ENCODE measurements at places on chromosomes 6 and 20. TPM values are rescaled to one million over a fixed set of nuclear protein-coding genes. Genes with fewer than 3 reads are reported as not detected.

Gene EBF4
- total RNA-seq, result 0.76 TPM

Gene NECAB3
- total RNA-seq, result 8.0 TPM

Gene FRS3
- total RNA-seq, result 4.7 TPM

Gene KIF25
- not detected for total RNA-seq

Gene DEFB132
- total RNA-seq, result not detected

GRCh38 chr6:167779129-167779992, 47.4 kb upstream of the AFDN start:
- no peak for DNase-seq

DNA sequence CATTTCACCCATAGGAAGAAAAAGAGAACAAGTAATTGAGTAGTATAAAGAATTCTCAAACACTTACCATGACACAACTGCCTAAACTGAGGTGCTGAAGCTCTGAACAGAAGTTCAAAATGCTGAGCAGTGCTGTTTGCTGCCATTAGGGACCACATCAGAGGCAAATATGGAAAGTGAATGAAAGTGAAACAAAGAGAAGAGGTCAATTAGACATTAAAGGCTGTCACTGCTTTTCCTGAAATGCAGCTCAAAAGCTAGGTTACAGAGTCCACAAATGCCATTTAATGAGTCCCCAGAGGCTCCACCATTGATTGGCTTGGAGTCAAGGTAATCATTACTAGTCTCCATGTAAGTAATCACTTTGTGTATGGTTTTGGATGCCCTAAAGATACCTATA, 46.1 kb downstream of the POU3F2 start:
- no peak for DNase-seq

GRCh38 chr20:7703551-7703961, 236.7 kb downstream of the HAO1 start:
- DNase-seq, result no peak

DNA sequence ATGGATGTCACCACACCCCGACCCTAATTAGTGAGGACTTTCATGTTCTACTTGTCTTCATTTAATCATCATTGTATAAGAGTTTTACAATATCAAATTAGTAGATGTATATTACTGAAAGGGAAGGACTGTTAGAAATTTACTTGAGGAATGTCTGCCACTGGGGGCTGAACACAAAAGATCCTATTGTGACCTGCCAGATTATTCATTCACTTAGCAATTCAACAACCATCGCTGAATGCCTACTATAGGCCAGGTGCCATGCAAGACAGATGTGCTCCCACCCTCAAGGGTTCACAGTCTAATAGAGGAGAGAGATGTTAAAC, 8.0 kb upstream of the RBCK1 start:
- no peak for DNase-seq

- DNase-seq, result no peak
Measured at GRCh38 chr6:971981-972640, 279.2 kb upstream of the EXOC2 start.

GRCh38 chr6:56227071-56227879, 20.1 kb downstream of the COL21A1 start:
- no peak for DNase-seq

- no peak for DNase-seq
Measured at GRCh38 chr6:168050881-168051586, 28.0 kb downstream of the FRMD1 start.

DNA sequence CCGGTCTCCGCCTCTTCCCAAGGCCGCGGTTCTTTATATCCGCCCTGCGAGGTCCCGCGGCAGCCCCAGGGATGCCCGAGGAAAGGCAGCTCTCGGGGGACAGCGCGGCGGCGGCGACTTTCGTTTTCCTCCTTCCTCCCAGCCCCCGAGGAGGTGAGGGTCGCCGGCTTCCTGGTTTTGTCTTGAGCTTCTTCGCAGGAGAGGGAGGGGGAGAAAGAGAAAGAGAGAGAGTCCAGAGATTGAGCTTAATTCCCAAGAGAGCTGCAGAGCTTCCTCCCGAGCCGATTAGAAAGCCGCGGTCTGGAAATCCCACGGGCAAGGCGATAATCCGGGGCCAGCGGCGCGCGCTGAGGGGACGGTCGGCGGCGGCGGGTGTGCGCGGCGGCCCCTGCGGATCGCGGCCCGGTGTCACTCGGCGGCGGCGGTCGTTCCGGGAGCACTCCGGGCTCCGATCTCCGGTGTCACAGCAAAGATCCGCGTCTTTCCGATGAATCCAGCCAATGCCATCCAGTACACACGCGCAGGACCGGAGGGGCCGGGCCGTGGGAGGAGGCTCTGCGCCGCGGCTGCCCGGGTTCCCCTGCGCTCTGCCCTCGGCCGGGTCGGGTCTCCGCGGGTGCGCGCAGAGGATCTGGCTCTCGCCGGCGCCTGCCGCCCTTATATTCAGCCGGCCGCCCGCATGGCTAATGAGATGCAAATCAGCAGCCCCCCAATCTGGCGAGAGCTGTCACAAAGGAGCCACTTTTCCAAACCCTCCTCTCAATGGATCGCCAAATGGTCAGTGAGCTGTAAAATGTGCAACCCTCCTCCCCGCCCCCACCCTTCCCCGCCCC, at the start of gene DLL1:
DLL1 (minus strand) TSS at position 783 of the 833 bp plus-strand sequence. CDS start 939 bp downstream, outside the sequence.
- peak; percentile 23 for DNase-seq

- no peak for DNase-seq
Measured at GRCh38 chr20:50230871-50231560, 40.4 kb downstream of the CEBPB start.

DNA sequence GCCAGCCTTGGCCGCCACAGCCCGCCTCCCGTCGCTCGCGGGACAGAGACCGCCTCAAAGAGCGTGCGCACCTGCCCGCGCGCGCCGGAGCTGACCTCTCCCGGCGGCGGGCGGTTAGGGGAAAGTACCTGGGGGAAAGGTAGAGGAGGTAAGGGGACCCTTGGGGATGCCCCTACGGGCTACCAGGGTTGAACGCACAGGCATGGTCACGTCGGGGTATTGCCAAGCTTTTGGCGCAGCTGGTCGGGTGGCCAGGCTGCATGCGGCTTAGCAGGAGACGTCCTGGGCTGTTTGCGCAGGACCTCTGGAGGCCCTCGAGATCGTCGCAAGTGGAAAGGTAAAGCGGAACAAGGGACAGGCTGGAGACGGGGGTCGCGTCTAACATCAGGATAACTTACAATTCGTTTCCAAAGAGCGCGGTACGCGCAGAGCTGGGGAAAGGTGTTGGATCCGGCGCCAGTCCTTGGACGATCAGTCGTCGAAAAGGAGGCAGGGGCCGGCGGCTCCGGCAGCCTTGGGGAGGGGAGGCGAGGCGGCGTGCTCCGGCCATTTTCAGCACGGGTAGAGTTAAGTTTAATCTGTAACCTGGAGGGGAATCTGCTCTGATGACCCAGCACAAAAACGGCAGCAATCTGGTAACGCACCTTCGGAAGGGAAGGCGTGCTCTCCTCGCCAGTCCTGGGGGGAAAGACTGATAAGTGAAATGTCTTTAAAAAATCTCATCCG, 9.0 kb downstream of the GNAS-AS1 start:
- no peak for DNase-seq

DNA sequence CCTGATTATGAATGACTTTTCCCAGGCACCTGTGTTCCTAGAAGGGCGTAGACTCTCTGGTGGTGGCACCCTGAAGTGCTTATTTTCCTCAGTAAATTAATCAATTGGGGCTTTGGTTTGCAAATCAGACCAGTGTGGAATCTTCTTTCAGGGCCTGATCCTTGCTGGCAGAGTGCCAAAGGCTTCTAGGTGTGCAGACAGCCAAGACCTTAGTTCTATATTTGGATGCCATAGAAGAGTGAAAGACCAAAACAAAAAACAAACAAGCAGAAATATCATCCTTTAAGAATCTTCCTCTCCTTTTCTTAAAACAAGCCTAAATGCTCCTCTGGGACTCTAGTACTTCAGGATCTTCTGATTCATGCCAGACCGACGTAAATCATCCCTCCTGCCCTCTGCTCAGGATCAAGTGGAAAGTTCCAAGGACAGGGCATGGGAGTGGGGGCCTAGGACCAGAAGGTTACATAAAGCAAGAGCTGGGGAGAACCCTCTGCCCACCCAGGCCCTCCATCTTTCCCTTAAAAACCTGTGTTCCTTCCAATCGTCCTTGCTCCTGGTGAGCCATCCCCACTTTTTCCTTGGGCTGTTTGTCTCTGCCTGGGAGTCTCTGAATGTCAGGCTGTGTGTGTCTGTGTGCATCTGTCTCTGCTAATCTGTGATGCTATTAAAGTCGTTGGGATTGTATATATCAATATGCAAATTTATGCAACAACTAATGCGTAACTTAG, 70.5 kb upstream of the MYLIP start:
- DNase-seq, result no peak

DNA sequence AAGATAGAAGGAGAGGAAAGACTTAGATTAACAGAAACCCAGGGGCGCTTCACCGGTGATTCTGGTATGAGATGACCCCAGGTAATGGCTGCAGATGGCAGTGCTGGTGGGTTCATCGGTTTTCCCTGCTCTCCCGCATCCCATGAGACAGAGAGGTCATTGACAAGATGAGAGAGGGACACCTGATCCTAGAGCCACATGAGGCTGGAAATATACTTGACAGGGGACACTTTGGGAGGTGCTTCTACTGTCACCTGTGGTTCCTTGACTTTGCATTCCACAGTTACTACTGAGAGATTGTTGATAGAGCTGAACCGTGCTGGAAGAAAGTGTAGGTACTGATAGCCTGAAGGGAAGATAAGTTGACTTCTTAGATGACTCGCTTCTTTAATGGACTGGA, 74.3 kb downstream of the SYNDIG1 start:
- no peak for DNase-seq

DNA sequence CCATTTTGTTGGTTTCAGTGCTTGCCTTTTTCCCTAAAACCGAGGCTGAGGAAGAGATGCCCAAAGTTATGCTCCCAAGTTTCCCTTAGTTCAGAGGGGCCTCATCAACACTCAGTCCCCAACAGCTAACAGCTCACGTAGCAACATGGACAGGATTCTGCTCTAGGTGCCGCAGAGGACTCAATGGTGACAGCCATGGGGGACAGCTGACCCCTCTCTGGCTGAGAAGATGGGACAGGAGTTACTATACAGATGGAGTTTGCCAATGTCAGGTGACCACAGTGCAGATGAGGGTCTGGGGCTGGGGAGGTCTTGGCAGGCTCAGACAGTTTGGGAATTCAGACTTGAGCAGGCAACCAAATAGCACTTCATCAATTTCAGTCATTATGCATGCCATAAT, 67.3 kb downstream of the NPEPL1 start:
- no peak for DNase-seq
